NCI-H2107 (cell line): ENCODE measurements at places on chromosomes 2 and 18.

DNA sequence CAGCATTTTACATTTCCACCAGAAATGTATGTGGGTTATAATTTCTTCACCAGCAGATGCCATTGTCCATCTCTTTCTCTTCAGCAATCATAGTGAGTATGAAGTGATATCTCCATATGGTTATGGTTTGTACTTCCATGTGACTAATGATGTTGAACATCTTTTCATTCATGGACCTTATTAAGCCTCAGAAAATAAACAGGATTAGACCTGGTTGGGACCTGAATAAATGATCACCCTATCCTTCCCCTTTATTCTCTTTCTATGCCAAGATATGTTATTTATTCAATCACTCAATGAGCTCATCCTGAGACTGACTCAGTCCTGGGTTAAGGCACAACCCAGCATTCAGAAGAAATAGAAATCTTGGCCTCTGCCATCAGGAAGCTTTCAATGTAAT, 86.6 kb downstream of the ANTXR1 start:
- DNase-seq = no peak

GRCh38 chr18:56815926-56816325, 164.8 kb downstream of the WDR7 start:
- DNase-seq = no peak

GRCh38 chr2:96608469-96609455, 29.4 kb downstream of the KANSL3 start:
- DNase-seq = no peak

- DNase-seq = no peak
Measured at GRCh38 chr2:137220438-137220993, 455.2 kb downstream of the THSD7B start.

DNA sequence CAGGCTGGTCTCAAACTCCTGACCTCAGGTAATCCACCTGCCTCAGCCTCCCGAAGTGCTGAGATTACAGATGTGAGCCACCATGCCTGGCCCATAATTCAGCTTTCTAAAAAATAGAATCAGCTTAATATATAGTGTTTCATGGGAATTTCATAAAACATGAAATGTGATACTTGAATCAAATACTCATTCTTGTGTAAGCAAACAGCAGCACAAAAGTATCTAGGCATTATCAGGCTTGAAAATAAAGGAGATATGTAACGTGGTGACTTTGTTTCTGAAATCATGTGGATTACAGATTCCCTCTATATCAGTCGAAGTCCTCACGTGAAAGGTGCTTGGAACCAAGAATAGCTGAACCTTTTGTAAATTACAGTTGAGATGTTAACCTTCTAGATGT, 229.1 kb downstream of the FHOD3 start:
- DNase-seq = no peak

DNA sequence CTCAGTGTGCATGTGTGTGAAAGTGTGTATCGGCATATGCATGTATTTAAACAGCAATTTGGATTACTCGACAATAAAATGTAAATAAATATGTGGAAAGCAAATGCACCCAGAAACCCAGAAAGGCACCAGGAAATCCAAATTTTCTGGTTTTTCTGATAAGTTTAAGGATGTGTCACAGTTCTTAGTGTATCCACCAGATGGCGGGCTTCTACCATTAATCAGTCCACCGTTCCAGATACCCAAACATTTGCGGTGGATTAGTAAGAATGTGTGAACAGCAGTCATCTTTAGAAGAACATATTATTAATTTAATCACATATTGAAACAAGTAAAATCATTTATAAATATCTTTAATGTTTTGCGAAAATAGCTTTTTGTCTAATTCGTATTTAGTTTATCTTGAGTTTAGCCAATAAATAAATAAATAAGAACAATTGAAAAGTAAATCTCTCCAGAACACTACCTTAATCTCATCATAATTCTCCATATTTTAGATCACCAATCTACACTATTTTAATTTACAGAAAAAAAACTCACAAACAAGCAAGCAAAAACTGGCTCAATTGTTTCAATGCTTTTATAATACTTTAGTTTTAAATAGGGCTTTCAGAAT, 298.9 kb downstream of the DSEL start:
- DNase-seq = no peak

DNA sequence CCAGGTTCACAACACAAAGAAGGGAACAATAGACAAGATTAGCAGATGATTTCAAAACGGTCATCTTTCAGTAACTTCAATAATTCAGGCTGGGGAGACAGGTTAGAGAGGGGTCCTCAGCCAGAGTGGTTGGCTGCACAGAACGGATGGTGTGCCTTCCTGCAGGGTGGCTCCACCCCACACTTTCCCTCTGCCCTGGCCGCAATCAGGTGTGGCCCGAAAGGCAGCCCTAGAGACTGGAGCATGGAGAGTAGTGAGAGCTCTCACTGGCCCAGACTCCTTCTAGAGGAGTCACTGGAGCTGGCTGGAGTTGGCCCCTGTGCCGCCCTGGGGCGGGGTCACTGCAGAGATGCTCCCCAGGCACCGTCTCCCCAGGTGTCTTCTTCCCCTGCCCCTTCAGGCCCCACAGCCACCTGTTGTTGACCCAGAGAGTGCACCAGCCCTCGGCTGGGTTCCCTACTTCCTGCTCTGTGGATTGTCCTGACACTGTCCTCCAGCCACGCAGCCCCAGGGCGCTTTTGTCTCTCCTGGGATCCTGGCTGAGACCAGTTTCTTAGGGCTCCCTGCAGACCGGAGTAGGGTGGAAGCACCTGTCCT, 126.8 kb downstream of the PXDN start:
- DNase-seq = no peak

GRCh38 chr2:240202586-240202985, 62.1 kb upstream of the OTOS start:
- DNase-seq = no peak

- DNase-seq = no peak
Measured at GRCh38 chr18:72181241-72181764, 362.8 kb downstream of the CBLN2 start.
